Adrenal gland (tissue), 19 donors: ENCODE measurements at places on chromosomes 2 and 18. TPM values are rescaled to one million over a fixed set of nuclear protein-coding genes. Genes with fewer than 3 reads are reported as not detected.

- no peak for DNase-seq
- H3K27me3 ChIP-seq, result no peaks in the 10 kb centered on the region
- H3K4me3 ChIP-seq, result no peak overlapping the region
- H3K4me1 ChIP-seq, result no peaks in the 10 kb centered on the region
- no peaks in the 10 kb centered on the region for H3K36me3 ChIP-seq
- no peak overlapping the region for H3K27ac ChIP-seq
Observed at GRCh38 chr2:171719660-171720059, 32.4 kb downstream of the DYNC1I2 start.

DNA sequence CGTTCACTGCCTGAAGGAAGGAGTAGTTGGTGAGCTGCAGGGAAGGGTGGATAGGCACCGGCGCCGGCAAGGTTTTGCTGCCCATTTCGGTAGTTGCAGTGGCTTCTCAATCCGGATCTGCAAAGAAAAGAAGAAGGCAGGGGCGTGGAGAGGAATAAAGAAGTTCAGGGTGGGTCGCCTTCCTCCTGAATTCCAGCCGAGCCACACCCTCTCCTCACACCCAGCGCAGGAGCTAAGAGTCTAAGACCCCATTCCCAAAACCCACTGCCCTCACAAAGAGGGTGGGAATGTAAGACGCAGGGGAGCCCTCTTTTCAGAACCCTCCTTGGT lies 4.7 kb downstream of the OSR1 start:
- H3K4me1 ChIP-seq, result peaks cover 14% of the 10 kb centered on the region
- no peak overlapping the region for H3K27ac ChIP-seq
- no peaks in the 10 kb centered on the region for H3K36me3 ChIP-seq
- no peak overlapping the region for H3K4me3 ChIP-seq
- no peak for DNase-seq

DNA sequence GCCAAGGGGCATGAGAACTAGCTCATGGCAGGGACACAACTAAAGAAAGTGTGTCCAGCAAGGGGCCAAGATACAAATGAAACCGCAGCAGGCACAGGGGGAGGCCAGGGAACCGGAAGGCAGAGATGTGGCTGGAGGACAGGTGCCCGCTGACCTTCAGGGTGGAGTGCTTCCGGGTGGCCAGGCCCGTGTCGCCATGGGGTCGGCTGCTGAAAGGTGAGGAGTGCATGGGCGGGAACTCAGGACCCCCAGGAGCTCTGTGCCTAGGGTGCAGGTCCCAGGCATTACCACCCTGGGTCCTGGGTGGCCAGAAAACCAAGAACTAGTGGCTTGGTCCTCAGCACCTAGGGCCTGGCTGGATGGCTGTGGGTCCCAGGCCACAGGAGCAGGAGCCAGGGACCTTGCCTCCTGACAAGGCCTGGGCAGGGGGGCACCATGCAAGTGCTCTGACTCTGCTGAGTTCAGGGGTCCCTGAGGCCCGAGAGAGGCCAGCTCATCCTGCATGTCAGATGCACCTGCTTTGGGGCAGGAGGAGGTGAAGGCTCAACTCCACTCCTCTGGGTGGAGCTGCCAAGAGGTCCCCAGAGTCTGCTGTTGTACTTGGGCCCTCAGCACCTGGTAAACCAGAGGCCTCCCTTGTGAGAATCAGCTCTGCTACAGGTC lies 50.9 kb downstream of the CENPO start:
- DNase-seq, result no peak
- no peaks in the 10 kb centered on the region for H3K27me3 ChIP-seq
- H3K27ac ChIP-seq, result no peak overlapping the region
- no peaks in the 10 kb centered on the region for H3K4me1 ChIP-seq

- no peak overlapping the region for H3K27ac ChIP-seq
- peaks cover 33% of the 10 kb centered on the region for H3K4me1 ChIP-seq
- DNase-seq, result no peak
- H3K27me3 ChIP-seq, result no peaks in the 10 kb centered on the region
- no peak overlapping the region for H3K4me3 ChIP-seq
Observed at GRCh38 chr2:74458938-74459363, 713 bp downstream of the WBP1 start.

DNA sequence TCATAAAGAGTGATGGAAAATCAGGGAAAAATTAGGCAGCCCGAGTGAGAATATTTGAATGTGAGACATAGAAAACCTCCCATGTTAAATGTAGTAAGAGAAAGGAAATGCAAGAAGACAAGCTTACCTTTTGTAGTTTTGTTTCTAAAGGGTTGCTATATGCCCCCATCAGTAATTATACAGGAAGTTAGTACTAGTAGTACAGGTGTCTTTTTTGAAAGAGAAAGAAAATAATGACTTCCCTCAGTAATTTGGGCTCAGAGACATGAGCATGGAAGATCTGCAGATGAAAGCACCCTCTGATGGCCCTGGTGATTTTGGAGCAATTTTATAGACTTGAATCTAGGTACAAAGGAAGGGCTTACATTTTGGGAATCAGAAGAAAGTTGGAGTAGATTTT lies 80.8 kb downstream of the RHBDD1 start:
- H3K27me3 ChIP-seq, result no peaks in the 10 kb centered on the region
- no peak for DNase-seq
- H3K27ac ChIP-seq, result no peak overlapping the region
- H3K4me3 ChIP-seq, result no peak overlapping the region

Gene ASB18
- not detected for total RNA-seq

DNA sequence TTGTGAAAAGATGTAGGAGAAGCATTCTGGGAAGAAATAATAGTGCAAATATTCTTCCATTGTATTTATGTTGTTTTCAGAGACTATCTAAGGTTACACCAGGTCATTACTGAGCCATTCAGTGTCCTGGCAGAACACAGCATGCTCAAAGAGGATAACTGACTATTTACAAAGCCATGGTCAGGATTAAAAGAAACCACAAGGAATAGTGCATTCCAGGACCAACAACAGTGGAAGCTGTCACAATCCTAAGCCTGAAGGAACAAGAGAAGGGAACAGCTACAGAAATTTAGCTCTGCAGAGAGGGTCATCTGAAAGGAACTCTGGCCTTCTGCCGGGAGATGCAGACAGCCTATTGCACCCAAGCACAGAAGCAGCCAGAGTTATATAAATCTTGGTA lies 116.7 kb downstream of the DSC3 start:
- H3K4me1 ChIP-seq, result no peaks in the 10 kb centered on the region
- H3K27me3 ChIP-seq, result no peaks in the 10 kb centered on the region
- no peaks in the 10 kb centered on the region for H3K36me3 ChIP-seq
- no peak for DNase-seq
- no peak overlapping the region for H3K4me3 ChIP-seq

DNA sequence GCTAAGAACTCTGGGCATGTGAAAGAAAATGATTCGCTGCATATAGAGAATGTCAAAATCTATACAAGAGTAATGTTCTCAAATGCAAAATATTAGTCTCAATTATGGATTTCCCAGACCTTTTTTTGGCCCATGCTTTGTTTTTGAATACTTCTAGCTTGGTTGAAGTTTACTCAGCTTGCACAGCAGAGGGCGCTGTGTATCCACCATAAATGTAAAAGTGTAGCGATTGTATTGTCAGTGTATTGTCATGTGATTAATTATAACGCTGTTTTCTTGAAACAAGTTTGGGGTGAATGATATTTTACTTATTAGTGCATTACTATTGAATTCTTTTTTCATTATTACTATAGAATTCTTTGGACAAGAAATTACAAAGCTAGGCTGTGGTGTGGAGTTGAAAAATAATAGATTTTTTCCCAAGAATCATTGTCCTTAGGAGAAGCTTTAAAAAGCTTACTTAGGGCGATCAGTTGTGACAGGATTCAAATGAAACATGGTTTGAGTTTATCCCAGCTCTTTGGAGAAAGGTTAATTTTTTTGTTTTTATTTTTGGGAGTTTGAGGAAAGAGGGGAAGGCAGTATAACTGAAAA lies 98.3 kb downstream of the PIK3C3 start:
- DNase-seq, result peak; percentile 64
- no peak overlapping the region for H3K27ac ChIP-seq
- no peaks in the 10 kb centered on the region for H3K36me3 ChIP-seq
- H3K4me3 ChIP-seq, result no peak overlapping the region

- no peak for DNase-seq
- H3K4me1 ChIP-seq, result no peaks in the 10 kb centered on the region
- H3K4me3 ChIP-seq, result no peak overlapping the region
- H3K27me3 ChIP-seq, result no peaks in the 10 kb centered on the region
- H3K27ac ChIP-seq, result no peak overlapping the region
Observed at GRCh38 chr2:118243031-118243430, 154.8 kb downstream of the INSIG2 start.

DNA sequence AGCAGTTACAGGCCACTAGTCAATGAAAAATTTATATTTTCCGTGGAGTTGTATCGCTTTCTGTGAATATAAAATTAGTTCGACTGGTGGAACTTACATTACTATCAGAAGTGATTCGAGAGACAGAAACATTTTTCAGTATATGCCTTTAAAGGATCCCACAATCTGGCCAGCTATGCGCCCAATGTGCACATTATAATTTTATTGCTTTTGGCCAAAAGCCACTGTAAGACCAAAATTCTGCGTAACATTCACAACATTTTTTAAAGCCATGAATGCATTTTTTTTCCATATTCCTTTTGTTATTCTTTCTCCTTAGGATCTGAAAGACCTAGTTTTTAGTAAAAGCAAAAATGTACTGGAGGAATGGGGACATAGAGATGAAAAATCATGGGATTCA lies 131.0 kb upstream of the CHAC2 start:
- H3K27ac ChIP-seq, result no peak overlapping the region
- no peaks in the 10 kb centered on the region for H3K4me1 ChIP-seq
- H3K36me3 ChIP-seq, result no peaks in the 10 kb centered on the region
- H3K4me3 ChIP-seq, result no peak overlapping the region
- H3K27me3 ChIP-seq, result no peaks in the 10 kb centered on the region

Gene ZBTB7C
- 28.1 TPM for total RNA-seq

Gene VAMP5
- total RNA-seq, result 122 TPM

Gene RAMP1
- 28.9 TPM for total RNA-seq

DNA sequence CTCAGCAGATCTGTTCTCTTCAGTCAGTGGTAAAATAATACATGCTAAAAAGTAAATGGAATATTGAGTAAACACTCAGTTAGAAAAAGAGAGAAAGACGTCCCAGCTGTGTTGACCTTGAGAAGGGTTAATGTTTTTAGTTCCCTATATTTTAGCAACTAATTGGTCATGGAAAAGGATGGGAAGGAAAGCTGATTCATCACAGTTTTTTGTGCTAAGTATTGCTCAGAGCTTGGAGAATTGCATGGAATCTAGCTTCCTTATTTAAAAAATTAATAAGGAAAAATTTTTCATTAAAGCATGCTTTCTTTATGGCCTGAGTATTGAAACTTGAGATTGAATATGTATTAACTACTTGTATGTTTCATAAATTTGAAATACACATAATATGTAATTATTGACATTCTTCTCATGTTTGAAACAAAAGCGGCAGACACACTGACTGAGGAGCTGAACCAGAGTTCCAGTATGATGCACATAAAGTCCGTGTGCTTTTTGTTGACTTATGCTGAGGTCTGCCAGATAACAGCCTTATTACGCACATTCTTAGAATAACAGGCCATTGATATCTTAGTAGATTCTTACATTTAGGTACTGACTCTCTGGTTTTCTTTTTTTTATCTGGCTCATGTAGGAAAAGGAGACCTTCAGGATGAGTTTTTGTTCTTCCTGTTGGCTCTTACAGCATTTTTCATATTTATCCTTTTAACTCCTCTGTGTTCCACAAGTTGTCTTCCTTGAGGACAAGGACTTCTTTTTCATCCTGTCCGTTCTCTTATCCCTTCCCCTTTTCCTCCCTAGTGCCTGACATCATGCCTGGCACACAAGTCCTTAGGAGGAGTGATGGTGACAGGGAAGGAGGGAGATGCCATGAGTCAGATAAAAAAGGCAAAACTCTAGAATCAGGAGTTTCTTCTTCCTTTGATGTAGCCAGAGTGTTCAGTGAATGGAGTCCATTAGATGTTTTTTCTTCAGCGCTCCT lies 194.1 kb downstream of the PTPRM start:
- no peaks in the 10 kb centered on the region for H3K36me3 ChIP-seq
- H3K4me1 ChIP-seq, result no peaks in the 10 kb centered on the region
- no peaks in the 10 kb centered on the region for H3K27me3 ChIP-seq
- no peak overlapping the region for H3K4me3 ChIP-seq
- no peak overlapping the region for H3K27ac ChIP-seq
- no peak for DNase-seq

DNA sequence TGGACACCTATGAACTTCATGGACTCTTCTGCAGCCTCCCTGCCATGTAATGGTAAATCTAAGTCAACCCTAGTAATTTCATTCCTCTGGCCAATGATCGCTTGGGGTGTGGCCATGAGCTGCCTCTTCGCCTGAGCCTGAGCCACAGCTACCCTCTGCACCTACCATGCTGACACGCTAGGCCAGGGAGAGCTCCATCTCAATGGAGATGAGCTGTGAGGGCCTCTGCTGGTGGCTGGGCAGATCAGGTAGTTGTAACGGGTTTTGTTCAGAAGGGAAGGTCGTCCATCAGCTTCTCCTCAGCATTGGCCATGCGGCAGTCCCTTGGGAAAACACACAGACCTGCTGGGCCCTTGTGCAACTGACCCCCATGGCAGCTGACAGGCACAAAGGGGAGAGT lies 24.4 kb downstream of the MPHOSPH10 start:
- H3K27me3 ChIP-seq, result no peaks in the 10 kb centered on the region
- H3K4me1 ChIP-seq, result no peaks in the 10 kb centered on the region
- no peak overlapping the region for H3K27ac ChIP-seq
- no peak for DNase-seq

GRCh38 chr2:159124441-159124911 lies 156.0 kb downstream of the TANC1 start:
- no peaks in the 10 kb centered on the region for H3K27me3 ChIP-seq
- peak; percentile 82 for DNase-seq
- no peaks in the 10 kb centered on the region for H3K36me3 ChIP-seq

DNA sequence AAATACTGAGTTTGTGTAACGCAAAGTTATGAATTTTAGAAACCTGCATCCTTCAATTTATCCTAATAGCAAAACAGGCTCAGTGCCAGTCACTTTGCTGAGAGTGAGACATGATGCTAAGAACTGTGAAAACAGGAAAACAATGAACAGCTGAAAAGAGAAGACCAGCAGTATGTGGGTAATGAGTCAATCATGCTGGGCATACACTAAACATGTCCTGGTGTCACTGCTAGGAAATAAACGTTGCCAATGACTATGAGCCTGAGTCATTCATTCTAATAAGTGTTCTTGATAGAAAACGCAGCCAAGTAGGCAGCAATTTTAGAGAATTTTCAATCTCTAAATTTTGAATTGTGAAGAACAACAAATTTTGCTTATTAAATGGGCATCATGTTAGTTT lies 237.3 kb downstream of the GALR1 start:
- no peak overlapping the region for H3K4me3 ChIP-seq
- no peaks in the 10 kb centered on the region for H3K4me1 ChIP-seq
- H3K36me3 ChIP-seq, result no peaks in the 10 kb centered on the region
- no peak overlapping the region for H3K27ac ChIP-seq
- no peaks in the 10 kb centered on the region for H3K27me3 ChIP-seq
- no peak for DNase-seq
